COLO829 (cell line): ENCODE measurements at places on chromosomes 11 and 22.

- DNase-seq: no peak
Observed at GRCh38 chr11:122181372-122181771, 65.4 kb upstream of the BLID start.

GRCh38 chr22:47332246-47332980, 570.0 kb downstream of the TBC1D22A start:
- no peak for DNase-seq

DNA sequence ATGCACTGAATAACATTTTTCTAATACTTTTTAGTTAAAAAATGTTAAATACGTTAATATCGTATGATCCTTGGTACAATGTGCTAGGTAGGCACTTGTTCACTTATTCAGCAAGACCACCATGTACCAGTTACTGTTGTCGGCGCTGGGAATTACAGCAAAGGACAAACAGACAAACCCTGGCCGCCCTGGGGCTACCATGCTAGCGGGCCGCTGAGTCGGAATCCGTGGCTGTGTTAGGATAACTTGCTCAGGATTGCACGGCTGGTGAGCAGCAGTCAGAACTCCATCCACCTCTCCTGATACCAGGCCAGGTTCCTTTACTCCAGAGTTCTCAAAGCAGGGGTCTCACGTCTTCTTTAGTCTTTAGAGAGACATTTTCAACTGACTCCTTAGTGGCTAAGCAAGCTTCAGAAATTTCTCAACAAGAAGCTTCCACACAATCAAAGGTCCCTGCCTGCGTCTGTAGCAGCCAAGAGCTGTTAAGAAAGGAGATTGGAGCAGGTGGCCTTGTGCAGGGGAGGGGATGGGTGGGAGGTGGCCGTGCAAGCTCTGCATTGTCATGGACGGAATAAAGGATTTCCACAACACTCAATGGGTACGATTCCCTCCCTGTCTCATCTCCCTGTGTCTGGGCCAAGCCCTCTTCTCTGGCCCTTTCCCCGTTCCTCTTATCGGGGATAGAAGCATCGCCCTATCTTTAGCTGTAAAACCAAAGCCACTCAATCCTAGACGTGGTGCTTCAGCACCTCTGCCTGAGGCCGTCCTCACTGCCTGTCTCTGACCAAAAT, 39.8 kb upstream of the NNMT start:
- no peak for DNase-seq

DNA sequence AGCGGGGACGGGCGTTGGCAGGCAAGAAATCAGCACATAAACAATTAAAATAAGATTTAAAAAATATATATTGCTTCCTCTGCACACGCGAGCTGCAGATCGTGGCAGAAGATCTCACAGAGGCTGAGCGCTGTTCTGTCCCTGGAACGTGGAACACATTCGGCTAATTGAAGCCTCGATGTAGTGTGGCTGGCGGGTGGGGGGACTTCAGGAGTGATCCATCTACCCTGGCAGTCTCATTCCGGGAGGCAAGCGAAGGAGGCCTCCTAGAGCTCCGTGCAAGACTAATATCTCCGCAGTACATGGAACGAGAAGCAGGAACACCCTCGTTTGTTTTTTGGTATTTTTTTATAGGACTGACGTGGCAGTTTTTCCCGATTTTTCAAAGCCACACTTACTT, 402.4 kb downstream of the MN1 start:
- no peak for DNase-seq

DNA sequence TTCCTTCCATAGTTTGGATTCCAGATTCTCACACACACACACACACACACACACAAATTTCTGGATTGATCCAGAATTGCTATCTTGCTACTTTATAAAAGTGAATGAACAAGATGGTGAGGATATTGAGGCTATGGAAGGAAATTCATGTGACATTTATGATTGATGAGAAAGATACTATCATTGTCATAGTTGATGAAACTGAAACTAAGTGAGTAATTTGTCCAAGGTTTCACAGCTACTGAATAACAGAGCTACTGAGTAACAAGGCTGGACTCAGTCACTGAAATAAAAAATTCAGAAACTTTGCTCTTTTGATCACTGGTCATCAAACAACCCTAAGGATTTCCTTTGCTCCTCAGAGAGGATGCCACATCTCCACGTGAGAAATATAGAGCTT, 16.2 kb downstream of the OR5D16 start:
- no peak for DNase-seq

DNA sequence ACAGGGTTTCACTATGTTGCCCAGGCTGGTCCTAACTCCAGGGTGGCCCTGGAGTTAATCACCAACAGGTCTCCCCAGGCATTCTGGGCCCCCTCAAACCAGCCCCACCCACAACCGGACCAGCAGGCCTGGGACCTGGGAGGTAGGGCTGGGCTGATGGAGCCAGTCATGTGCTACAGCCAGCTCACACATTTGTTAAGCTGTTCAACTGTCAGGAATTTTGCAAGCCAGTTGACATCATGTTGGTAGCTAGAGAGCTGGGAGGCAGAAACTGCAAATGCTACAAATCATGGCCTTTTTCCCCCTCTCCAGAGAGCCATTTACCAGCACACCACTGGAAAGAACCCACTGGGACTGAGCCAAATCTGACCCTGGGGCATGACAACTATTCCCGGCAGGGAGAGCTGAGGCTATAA, 6.8 kb downstream of the ARHGAP1 start:
- no peak for DNase-seq

GRCh38 chr22:39684702-39685281, 114.2 kb downstream of the CACNA1I start:
- DNase-seq: no peak

DNA sequence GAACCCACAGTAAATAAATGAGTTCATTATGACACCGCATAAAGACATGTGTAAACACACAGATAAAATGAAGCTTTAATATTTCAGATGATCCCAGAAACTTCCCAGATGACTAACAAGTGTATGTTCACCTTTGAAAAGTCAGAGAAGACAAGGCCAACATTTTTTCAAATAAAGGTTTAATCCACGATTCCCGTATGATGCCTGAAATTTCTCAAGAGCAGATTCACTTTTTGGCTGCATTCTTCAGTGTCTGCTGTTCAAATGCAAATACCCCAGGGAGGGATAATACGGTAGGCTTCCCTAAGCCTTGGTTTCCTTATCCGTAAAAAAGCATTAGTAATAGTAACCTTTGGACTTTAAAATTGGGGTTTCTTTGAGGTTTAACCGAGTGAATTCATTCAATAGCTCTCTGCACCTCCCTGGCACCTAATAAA, 62.5 kb downstream of the SYTL2 start:
- no peak for DNase-seq

GRCh38 chr22:32652645-32653270, 148.7 kb upstream of the TIMP3 start:
- no peak for DNase-seq

GRCh38 chr11:46306296-46306853, 28.9 kb downstream of the CREB3L1 start:
- no peak for DNase-seq

DNA sequence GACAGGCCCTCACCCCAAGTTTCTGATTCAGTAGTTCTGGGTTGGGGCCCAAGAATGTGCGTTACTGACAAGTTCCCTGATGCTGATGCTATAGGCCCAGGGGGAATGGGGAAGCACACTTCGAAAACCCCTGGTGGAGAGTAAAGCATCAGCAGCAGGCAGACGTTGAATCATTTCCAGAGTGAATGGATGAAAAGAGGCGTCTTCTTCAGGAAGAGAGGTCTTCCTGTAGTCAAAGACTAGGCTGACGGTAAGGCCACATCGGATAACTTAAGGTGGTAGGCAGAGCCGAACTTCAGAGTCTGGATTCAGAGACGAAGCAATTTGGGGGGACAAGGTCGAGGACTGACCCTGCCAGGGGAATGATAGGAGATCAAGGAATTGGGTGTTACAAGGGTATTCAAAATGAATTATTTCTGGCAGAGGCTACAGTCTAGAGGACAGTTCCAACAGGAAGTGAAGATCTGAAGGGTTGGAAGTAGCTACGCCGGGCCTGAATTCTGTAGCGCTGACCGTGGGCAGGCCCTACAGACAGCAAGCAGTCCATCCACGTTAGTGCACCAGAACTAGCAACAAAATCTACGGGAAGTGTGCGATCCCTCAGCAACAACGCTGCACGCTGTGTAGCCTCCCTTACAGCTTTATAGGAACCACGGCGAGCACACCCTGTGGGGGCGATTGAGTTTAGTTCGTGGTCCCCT, 862 bp upstream of the CENATAC start:
- no peak for DNase-seq

DNA sequence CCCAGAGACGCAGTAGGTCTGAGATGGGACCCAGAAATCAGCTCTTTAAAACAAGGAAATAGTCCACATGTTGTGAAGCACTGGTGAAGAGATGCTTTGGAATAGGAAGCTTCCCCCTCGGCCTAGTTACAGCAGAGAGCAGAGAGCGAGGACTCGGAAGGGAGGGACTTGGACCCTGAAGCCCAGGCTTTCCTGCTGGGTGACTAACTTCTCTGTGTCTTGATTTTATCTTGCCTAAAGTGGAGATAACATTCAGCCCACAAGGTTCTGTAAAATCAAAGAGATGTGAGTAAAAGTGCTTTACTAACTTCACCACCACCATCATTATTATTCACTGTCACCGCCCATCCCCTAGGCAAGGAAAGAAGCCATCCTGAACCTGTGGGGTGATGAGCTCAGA, 58.4 kb downstream of the THAP12 start:
- no peak for DNase-seq

GRCh38 chr11:6587360-6587953, 16.0 kb downstream of the RRP8 start:
- no peak for DNase-seq

DNA sequence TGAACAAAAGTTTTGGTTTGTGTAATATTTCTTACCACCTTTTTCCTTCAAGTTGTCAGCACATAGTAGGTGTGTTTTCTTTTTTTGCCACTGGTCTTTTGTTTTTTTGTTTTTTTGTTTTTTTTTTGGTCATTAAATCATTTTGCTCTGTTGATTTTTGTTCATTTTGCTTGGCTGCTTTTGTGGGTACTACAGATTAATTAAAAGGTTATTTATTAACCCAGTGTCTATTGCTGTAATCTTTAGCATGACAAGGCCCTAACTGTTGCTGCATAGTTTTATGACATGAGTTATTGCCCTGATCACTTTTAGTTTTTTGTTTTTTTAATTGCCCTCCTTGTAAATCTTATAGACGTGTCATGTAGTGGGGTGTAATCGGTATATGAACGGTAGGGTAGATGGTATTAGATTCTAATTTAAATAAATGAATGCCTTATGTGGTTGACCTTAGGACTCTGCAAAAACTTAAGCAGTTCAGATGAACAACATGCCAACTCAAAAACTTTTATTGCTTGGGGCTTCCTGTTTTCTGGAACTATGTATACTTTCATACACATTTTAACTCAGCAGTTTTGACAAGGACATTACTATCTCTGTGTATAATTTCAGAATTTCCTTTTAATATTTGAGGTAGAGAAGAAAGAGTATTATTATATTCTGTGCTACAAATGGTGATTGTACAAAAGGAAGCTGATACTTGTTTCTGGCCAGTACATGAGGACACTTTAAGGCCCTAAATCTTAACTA, 7.9 kb downstream of the EWSR1 start:
- peak; percentile 54 for DNase-seq

DNA sequence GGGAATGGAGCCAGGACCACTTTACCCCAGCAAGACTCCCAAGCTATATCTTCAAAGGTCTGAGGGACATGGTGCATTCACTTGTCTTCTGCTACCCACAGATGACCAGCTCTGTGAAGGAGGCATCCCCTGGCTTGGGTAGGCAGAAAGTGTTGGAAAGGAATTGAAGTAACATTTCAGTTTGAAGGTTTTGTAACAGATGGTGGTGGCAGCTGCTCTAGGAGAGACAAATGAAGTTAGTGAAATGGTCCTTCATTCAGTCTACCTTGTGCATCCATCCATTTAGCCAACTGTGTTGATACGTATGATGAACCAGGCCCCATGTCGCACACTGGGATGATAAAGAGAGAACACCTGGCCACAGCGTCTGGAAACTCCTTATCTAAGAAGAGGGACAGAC, 140.5 kb downstream of the COMMD9 start:
- no peak for DNase-seq

DNA sequence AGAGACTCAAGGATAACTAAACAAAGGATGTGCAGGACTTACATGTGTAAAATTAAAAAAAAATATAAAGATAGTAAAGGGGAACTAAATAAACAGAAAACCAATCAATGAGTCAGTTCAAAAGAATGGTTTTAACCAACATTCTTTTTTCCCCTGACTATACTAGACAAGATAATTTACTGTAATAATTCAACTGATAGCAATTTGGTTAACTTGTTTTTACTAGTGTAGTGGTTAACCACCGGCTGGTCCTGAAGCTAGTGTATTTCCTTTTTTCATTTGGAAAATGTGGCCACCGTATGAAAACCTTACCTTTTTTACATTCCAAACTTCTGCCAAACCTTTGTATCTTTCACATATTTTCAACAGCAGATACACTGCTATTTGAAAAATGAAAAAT, 123.1 kb downstream of the ARHGAP42 start:
- DNase-seq: no peak

GRCh38 chr22:46900549-46900948, 138.1 kb downstream of the TBC1D22A start:
- DNase-seq: no peak

DNA sequence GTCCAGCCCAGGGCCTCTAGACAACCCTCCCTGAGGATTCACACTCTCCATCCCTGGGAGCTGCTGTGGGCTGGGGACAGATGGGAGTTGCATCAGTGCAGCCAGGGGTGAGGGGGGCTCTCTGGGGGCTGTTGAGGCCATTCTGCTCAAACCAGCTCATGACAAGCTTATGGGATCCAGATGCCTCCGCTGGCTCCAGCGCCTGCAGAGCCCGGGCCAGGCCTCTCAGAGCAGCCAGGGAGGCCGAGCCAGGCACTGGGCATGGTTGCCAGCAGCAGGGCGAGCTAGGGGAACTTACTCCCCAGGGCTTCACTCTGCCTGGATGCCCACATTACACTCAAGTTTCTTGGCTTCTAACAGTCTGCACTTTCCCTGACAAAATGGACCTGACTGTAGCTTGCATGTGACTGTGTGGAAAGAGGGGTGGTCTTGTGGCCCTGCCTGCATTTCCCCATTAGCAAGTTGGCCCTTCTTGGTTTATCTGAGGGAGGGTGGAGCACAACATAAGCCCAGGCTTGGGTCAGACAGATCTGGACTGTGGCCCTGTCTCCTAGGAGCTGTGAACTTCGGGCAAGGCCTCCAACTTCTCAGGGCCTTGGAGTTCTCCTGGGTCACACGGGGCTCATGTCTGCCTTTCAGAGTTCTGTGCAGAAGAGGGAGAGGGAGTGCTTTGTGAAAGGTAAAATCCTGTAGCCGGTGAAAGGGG, 34.5 kb upstream of the CYB5R3 start:
- no peak for DNase-seq

DNA sequence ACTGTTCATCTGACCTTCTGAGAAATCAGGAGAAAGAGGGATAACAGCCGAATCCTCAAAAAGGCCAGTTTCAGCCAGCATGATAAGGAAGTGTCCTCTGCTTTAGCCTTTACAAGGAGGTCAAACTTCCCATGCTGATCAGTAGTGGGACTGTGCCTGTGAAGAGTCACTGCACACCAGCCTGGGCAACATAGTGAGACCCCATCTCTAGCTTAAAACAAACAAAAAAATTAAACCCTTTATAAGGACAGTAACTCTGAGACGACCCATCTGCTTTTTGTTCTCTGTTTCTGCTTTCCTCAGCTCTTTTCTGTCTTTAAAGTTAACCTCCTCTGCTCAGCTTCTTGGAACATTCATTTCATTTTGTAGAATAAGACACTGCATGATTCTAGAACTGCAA, 49.7 kb downstream of the SCGB1A1 start:
- DNase-seq: no peak

GRCh38 chr11:13183826-13184196, 93.8 kb upstream of the BMAL1 start:
- no peak for DNase-seq

GRCh38 chr22:27173530-27173929, 516.1 kb downstream of the MIAT start:
- DNase-seq: no peak
